ENCODE measurements at places on chromosomes 2 and 18.

DNA sequence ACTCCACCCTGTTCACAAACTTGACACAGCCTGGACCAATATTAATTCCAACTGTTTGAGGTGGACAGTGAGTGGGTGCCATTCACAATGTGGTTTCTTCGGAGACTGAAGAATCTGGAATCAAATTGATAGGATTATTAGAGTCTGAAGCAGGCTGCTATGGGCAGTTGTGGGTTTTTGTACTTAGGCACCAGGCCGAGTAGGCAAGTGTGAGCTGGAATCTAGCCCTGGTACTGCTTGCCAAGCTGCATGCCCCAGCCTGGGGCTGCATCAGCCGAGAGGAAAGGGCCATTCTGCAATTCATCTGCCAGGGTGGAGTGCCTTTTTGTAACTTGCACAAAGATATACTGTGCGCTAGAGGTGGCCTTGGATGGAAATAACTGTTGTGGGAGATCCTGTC lies 654.7 kb upstream of the FANCL start:
- no peak for DNase-seq

DNA sequence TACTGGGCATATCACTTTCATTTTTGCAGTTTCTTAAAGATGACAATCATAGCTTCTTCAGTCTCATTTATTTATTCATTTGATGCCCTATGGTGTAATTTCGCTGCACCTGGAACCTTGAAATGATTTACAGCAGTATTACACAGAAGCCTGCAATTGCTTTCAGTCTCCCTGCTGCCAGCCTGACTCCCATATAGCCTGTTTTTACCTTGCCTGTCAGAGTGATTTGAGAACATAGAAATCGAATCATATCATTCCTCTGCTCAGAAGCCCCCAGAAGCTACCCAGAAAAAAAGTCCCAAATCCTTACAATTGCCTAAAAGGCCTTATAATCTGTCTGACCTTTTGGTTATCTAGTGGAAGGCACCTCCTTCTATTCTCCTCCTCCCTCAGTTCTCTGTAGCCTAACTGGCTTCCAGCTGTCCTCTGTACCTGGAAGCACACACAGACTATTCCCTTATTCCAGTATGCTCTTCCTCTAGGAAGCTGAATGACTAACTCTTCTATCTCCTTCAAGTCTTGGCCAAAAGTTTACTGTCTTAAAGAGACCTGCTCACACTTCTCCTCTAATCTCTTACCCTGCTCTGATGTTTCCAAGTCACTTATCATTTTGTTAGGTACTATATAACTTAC lies 12.6 kb downstream of the SCN3A start:
- DNase-seq = peak; percentile 41

DNA sequence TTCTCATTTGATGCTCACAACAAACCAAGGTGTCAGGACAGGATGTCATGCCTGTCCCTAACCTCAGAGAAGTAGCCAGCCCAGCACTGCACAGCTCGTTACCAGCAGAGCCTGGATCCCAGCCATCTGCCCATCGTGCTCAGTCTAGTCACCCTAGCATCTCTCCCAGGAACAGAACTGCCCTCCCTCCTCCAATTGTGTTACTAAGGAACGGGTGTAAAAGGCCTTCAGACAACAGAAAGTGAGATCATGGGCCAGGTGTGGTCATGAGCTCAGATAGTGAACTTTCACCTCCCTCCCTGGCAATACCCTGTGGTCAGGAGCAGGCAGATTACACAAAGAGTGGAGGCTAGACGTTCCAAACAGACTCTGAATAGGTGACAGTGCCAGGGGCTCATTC lies 111.8 kb upstream of the PPP1CB start:
- DNase-seq = peak; percentile 83

DNA sequence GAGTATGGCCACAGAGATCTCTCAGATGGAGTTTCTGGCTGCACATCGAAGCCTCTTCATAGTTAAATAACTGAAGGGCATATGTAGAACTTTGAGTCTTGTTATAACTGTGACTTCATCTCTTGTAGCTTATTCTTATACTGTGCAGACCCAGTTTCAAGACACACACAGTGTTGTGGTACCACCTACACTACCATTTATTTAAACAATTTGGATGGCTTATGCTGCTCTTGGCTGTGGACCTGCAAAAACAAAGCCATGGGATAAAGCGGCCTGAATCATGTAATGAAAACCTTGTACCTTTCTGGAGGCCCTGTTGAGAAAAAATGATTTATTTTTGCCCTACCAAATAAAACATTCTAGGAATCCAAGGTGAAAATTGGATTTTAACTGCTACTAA lies 262.8 kb upstream of the RASGRP3 start:
- DNase-seq = no peak
